ENCODE measurements at places on chromosomes 5 and 9.

DNA sequence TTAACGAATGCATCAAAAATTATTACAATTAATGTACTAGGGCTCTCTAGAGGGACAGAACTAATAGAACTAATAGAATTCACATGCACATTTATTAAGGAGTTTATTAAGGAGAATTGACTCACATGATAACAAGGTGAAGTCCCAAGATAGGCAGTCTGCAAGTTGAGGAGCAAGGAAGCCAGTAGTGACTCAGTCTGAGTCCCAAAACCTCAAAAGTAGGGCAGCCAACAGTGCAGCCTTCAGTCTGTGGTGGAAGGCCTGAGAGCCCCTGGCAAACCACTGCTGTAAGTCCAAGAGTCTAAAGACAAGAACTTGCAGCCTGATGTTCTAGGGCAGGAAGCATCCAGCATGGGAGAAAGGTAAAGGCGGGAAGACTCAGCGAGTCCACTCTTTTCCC is 633.8 kb downstream of the SEMA5A start:
- DNase-seq, result no peak

GRCh38 chr9:33659921-33660320 is 135.4 kb upstream of the PRSS3 start:
- DNase-seq, result no peak

DNA sequence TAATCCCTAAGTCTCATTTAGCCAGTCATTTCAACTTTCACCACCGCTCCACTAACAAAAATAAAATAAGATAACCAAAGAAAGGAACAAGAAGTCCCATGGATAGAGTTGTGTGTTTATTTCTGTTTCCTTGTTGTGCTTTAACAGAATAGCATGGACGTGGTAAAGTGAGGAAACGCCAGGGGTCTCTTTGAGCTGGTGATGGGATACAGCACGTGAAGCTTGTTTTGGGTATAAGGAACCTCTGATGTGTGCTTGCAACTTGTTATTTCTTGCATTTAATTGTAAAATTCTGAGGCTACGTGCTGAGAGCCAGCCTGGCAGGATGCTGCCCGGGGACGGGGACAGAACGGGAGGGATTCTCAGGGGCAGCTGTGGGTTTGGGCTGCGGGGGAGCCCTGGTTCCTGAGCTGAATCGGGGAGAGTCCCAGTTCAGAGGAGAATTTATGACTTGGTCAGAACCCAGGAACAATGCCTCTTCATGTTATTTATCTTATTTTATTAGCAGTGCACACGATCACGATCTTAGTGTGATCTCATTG is 63.4 kb downstream of the ANKRD33B start:
- peak; percentile 51 for DNase-seq

GRCh38 chr9:105173826-105174225 is 70.6 kb upstream of the SLC44A1 start:
- DNase-seq, result no peak

DNA sequence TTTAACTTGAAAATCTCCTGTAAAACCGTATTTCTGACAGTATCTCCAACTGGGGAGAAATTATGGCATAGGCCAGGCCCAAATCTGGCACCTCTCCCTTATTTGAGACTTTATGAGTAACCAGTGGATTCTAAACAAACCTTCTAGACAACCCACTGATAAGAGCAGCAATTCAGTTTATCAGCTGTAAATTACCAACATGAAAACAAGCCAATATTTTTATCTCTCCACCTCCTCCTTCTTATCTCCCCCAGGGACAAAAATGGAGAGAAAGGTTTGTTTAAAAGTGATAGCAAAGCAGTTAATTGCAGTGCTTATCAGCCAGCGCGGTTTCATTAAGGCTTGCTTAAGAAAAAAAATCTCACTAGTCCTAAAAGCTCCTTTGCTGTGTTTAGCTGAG is 53.8 kb downstream of the KCNV2 start:
- DNase-seq, result no peak

DNA sequence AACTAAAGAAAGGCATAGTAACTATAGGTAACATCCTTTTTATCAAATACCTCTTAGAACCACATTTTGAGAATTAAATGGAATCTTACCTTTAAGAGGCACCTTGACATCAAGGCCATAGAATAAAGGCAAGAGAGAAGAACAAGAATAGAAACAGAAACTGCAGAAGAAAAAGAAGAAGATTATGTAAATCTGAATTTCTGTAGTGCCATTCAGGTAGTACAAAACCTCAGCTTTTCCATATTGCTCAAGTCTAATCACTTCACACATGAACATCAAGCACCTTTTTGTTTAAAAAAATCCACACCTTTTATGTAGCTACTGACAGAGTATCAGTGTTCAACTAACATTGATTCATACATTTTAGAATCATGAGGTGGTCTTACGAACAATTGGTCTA is 91.8 kb upstream of the DPYSL3 start:
- peak; percentile 7 for DNase-seq

- no peak for DNase-seq
Measured at GRCh38 chr9:136074706-136075105, 20.4 kb downstream of the NACC2 start.

GRCh38 chr5:3317051-3317795 is 278.4 kb upstream of the IRX1 start:
- no peak for DNase-seq

DNA sequence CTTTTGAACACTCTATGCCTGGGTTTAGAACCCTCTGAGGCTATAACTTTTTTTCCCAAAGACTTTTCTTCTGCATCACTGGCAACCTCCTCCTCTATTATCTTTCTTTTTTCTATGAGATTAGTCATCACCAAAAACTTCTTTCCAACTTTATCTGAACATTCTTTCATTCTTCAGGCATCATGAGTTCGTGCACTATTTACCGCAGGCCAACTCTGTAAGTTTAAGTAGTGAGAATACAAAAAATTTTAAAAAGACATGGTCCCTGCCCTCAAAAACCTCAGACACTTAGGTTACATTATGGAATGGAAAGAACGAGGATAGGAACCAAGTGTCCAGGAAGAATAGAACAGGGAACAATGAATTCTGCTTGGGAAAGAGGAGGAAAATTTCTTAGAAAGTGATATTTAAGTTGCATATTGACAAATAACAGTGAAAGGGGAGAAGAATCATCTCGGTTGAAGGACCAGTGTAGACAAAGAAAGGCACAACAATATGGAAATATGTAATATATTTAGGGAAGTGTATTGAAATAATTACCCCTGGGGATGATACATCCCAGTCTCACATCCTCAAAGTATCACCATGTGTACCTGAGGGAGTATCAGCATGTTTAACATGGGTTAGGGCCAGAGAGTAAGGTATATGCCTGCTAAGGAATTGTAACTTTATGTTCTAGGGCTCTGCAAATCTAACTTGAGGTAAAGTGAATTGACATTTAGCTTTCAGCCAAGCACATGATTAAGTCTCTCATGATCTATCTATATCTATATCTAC is 196.5 kb upstream of the NREP start:
- no peak for DNase-seq

DNA sequence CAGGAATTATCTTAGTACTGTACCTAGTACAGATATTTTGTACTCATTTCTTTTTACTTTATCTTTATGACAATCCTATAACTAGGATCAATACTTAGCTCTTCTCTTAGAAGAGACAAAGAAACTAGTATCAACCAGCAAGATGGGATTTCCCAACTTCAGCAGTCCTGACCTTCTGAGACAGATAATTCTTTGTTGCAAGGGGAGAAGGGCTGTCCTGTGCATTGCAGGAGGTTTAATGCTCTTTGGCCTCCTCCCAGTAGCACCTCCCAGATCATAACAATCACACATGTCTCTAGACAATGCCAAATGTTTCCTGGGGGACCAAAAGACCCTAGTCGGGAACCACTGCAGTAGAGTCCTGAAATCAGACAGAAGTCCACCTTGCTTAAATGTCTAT is 424.3 kb upstream of the DMAC1 start:
- no peak for DNase-seq

GRCh38 chr5:68698025-68698940 is 395.5 kb upstream of the SLC30A5 start:
- no peak for DNase-seq

GRCh38 chr5:96595300-96596090 is 66.7 kb upstream of the CAST start:
- peak; percentile 21 for DNase-seq

DNA sequence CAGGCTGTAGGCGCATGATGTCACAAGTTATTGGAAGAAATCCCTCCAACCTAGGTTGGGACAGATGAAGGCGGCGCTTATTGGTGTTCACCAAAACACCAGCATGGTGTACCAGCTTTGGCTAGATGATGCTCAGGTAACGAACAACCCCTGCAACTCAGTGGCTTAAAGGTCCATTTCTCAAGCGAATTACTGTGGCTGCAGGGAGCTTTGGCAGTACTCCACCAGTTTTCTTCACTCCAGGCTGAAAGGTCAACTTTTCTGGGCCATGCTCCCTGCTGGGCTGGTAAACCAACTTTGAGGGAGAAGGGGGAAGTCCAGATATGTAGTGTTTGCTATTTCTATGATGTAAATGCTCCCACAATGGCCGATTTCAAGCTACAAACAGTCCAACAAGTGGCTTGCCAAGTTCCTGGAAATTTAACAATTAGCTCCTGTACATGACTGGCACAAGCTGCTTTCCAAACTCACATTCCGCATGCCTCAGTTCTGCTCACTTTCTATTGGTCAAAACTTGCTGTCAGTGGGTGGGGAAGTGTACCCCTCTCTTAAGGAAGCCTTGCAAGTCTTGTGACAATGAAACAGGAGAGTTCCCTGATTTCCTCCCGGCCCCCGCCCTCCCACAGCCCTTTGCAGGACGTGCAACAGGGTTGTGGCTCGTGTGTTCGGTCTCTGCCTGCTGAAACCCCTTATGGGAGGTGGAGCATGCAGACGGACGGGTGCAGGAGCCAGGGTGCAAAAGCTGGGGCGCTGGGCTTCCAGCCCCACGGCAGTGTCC is 588 bp upstream of the ZBED3 start:
- DNase-seq, result no peak

DNA sequence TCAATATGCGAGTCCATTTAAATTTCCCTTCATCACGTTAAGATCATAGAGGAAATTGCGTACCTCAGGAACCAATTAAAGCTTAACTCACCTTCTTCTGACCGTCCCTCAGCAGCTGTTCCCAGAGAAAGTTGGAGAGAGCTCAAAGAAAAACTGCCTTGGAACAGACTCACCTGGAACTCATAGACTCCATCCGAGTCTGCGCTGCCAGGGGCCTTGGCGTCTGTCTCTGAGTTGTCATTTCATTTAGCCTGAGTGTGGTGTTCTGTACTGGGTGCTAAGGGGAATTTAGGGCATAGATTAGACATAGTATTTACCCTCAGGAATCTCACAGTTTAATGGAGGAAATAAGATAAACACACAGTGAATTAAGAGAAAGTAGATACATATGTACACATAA is 892.7 kb downstream of the TLE1 start:
- no peak for DNase-seq

Measured in germinal center (tissue), 1 donor.